RWPE2 (cell line): ENCODE measurements at places on chromosomes 12 and 14.
A peak's percentile ranks its signal among the peaks of the same experiment; 100 is the strongest.

DNA sequence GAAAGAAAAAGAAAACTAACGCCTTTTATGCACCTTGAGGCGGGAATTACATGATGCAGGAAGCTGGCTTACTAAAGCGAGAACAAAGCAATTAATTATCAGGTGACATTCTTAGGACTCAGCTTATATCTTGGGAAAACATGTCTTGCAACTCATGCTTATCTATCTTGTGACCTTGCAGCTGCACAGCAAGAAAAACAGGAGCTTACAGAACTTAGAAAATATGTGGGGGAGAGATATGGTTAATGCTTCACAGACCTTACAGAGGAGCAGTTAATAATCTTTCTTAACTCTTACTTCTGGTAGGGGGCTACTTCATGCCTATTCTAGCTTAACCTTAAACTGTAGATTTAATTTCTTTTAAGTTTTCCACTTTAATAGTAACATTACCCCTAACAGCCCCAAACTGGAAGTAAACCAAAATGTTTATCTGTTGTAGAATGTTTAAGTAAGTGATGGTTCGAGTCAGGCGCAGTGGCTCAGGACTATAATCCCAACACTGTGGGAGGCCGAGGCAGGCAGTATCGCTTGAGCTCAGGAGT lies 13.2 kb upstream of the OR11G2 start:
- no peak for DNase-seq

GRCh38 chr12:80701388-80701787 lies 6.0 kb upstream of the MYF6 start:
- DNase-seq, result no peak

DNA sequence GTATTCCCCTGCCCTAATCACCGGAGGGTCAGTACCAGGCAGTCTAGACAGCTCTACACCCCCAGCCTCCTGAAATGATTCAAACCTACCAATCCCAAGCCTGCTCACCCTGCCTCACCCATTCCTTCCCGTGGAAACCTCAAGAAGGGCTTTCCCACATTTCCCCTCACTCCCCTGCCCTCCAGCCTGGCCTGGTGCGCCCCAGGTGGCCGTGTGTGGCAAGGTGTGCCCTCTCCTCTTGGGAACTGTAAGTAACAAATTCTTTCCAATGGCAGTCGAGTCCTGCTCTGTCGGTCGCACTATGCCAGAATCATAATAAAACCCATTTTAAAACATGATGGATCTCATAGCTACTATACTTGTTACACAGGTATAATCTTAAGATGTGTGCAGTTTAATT lies 13.9 kb upstream of the DEGS2 start:
- DNase-seq, result no peak

DNA sequence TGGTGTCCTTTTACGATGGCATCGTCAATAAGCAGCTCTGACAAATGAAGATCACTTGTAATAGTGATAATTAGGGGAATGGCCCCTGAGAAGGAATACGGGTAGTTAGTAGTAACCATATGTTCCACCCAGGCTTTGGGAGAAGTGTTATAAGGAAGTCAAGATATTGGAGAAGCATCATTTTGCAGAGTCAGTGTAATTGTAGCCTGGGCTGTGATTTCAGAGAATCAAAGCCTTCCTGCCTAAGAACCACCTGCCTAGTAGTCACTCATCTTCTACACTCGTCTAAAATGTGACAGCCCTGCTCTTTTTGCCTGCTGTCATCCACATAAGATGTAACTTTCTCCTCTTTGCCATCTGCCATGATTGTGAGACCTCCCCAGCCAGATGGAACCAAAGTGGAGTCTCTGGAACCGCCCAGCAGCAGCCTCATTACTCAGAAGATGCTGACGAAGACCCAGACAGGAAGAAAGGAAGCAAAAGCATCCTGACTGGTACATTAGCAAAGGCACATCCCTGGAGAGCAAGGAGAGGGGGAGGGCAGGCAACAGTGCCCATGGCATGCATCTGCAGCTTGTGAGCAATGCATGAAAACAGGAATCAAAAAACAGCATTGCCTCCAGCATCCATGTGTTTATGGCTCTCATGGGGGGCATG lies 12.6 kb upstream of the EDDM3A start:
- DNase-seq, result no peak

- DNase-seq, result peak; percentile 94
Measured at GRCh38 chr14:76151398-76152332, at the start of gene GPATCH2L. GPATCH2L (plus strand) TSS chr14:76151922; CDS start chr14:76154364, 2,442 bp downstream.

GRCh38 chr14:93970585-93970964 lies 5.8 kb downstream of the ASB2 start:
- DNase-seq, result no peak

- DNase-seq, result no peak
Measured at GRCh38 chr12:125220404-125221273, 155.4 kb downstream of the AACS start.

- no peak for DNase-seq
Measured at GRCh38 chr14:102418169-102418852, 55.6 kb downstream of the TECPR2 start.

- DNase-seq, result no peak
Measured at GRCh38 chr12:102799229-102799628, 117.8 kb downstream of the PAH start.

GRCh38 chr12:107349839-107350238 lies 256.5 kb upstream of the CRY1 start:
- no peak for DNase-seq

GRCh38 chr12:80702889-80703805 lies 4.3 kb upstream of the MYF6 start:
- no peak for DNase-seq

GRCh38 chr12:46653311-46653710 lies 172.5 kb downstream of the SLC38A4 start:
- DNase-seq, result no peak

DNA sequence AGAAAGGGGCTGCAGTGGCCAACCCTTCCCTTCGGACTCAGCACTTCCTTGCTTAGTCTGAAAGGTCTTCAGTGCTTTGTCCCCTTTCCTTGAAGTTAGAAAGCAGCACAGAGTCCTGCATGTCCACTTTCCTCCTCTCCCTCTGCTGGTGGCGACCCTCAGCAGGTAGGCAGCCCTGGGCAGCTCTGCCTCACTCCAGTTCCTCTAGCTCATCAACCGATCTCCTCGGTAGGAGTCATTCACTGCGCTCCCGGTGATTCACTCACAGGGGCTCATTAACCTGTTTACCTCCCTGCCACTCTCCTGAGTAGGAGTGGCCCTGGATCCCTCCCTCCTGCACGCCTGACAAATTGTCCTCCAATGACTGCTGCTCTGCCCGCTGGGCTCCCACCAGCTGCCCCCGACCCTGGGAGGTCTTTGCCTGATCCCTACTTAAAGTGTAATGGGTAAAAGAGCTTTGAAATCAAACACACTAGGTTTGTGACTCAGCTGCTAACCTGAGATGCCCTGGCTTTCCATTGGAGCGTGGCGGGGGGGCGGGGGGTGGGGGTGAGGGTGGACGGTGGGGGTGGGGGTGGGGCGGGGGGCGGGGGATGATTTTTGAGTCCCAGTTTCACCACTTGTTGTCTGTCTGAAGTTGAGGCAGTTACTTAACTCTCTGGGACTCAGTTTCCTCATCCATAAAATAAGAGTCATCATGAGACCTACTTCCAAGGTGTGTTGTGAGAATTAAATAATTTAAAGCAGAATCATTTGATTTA lies 4.2 kb downstream of the SCNN1A start:
- peak; percentile 98 for DNase-seq

GRCh38 chr12:93127582-93128331 lies 198.7 kb upstream of the EEA1 start:
- no peak for DNase-seq

- no peak for DNase-seq
Measured at GRCh38 chr14:54754623-54755386, 147.8 kb downstream of the GCH1 start.

- DNase-seq, result no peak
Measured at GRCh38 chr12:27179400-27180214, 64.5 kb upstream of the STK38L start.

GRCh38 chr14:54490445-54491175 lies 1.8 kb upstream of the GMFB start:
- no peak for DNase-seq

- peak; percentile 12 for DNase-seq
Measured at GRCh38 chr12:131052929-131053328, 99.2 kb downstream of the ADGRD1 start.

GRCh38 chr14:61872452-61872851 lies 110.2 kb downstream of the SNAPC1 start:
- no peak for DNase-seq

DNA sequence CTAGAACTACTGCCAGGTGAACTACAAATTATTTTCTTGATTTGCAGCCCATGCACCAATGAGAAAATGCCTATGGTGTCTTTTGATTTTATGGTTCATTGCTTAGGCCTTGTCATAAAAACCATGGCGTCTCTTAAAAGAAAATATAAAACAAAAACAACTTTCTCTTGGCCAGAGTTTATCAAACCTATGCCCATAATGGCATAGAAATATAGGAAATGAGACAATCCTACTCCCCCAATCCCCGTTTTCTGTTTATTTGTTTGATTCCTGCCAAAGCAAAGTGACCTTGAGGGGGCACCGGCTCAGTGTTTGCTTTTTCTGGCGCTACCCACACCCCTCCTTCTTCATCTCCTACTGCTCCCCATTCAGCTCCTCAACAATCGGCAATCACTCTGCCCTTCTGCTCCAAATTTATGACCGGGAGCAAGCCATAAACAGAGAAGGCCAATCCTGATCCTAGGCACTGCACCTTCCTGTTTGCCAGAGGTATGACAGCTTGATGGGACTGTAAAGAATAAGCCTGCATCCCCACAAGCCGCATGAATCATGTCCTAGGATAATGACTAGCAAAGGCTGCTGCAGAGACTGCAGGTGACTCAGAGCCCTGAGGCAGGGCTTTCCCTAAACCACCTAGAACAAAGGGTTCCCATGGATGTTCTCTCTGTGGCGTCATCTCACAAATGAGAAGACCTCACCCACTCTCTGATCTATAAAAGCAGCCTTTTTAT lies 874.9 kb downstream of the NRXN3 start:
- DNase-seq, result peak; percentile 98

- DNase-seq, result no peak
Measured at GRCh38 chr12:98948343-98948949, 303.4 kb downstream of the APAF1 start.

GRCh38 chr14:22667881-22668280 lies 23.7 kb upstream of the OR6J1 start:
- DNase-seq, result no peak

DNA sequence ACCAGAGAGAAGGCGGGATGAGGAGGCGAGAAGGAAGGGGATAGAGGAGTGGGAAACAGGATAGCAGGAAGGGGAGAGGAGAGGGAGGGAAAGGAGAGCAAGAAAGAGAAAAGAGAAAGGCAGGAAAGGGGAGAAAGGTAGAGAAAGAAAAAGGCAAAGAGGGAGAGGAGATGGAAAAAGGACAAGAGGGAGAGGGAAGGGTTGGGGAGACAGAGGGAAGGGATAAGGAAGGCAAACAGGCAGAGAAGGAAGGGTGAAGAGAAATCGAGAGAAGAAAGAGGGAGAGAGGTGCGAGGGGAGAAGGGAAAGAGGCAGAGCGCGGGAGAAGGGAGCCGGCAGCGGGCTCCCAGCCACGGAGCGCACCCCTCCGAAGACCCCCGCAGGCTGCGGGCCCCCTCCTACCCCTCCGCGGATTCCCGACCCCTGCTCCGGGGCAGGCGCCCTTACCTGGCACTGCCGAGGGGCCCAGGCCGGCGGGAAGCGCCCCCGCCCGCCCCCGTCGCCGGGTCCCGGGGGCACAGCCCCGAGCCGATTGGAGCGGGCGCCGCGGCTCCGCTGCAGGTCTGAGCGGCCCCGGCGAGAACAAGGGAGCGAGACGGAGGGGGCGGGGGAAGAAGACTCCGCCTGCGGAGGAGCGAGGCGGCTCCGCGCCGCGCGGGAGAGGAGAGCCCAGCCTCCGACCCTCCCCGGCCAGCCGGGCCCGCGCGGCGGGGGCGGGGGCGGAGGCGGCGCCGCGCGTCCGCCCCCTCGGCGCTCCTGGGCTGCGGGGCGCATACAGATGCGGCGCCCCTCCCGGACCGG lies at the start of gene CDH24:
Gene CDH24, minus strand, starts transcription at position 565 of the 801 bp plus-strand sequence. CDS start 1,787 bp downstream, outside the sequence.
- DNase-seq, result peak; percentile 89

- DNase-seq, result no peak
Measured at GRCh38 chr14:65517635-65518542, 105.4 kb downstream of the FUT8 start.

- DNase-seq, result no peak
Measured at GRCh38 chr14:88799522-88799921, 6.8 kb upstream of the EML5 start.

GRCh38 chr12:31629756-31630732 lies 29.4 kb upstream of the ETFBKMT start:
- no peak for DNase-seq

GRCh38 chr12:76820888-76821482 lies 57.1 kb downstream of the ZDHHC17 start:
- DNase-seq, result no peak

GRCh38 chr12:116320791-116321217 lies 43.3 kb upstream of the MED13L start:
- no peak for DNase-seq

- no peak for DNase-seq
Measured at GRCh38 chr14:45095143-45095542, 11.2 kb downstream of the PRPF39 start.

DNA sequence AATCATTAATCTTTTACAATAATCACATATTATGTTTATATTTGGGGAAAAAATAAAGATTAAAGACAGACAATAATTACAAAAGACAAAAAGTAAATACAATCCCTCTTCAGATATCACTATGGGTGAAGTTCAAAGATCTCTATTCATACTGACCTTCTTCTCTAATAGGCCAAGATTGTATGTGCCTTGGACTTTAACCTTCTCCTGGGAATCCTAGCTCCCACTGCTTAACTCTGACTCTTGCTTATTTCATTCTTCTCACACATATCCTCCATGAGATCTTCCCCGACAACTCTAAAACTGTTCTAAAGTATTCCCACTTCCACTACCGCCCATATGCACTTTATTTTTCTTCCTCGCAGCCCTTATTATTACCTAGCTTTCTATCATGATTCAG lies 83.8 kb downstream of the EEA1 start:
- DNase-seq, result no peak

- no peak for DNase-seq
Measured at GRCh38 chr14:23149745-23150144, 30.7 kb upstream of the CEBPE start.

DNA sequence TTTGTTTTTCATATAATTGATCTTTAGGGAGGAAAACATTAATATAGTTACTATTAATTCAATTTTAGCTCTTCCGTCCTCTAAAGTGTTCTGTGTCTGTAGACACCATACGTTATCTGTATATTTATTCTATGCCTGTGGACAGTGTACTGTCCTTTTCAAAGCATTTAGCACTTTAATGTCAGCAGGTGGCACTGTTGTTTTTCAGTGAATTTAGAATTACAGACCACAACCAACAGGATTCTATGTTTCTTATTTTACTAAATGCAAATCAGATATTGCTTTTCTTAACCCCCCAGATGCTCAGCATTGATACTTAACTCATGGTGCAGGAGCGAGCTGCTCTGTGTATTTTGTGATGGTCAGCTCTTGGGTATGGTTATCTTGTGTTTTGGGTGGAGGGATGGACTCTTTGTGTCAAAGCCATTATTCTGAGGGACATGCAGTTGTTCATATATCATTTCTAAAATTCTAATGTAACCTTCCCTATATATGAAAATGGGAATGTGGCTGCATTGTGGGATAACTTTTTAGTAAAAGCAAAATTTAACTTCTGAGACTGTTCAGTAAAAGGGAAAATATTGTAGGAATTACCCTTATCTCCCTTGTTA lies 65.2 kb downstream of the PAPOLA start:
- no peak for DNase-seq

- DNase-seq, result no peak
Measured at GRCh38 chr12:118307069-118307954, 65.4 kb downstream of the TAOK3 start.

- no peak for DNase-seq
Measured at GRCh38 chr14:96751505-96751904, 45.7 kb upstream of the VRK1 start.

- DNase-seq, result no peak
Measured at GRCh38 chr14:39109893-39110715, 4.0 kb upstream of the GEMIN2 start.
